ENCODE measurements at places on chromosomes 5 and 9. TPM values are rescaled to one million over a fixed set of nuclear protein-coding genes. Genes with fewer than 3 reads are reported as not detected.

DNA sequence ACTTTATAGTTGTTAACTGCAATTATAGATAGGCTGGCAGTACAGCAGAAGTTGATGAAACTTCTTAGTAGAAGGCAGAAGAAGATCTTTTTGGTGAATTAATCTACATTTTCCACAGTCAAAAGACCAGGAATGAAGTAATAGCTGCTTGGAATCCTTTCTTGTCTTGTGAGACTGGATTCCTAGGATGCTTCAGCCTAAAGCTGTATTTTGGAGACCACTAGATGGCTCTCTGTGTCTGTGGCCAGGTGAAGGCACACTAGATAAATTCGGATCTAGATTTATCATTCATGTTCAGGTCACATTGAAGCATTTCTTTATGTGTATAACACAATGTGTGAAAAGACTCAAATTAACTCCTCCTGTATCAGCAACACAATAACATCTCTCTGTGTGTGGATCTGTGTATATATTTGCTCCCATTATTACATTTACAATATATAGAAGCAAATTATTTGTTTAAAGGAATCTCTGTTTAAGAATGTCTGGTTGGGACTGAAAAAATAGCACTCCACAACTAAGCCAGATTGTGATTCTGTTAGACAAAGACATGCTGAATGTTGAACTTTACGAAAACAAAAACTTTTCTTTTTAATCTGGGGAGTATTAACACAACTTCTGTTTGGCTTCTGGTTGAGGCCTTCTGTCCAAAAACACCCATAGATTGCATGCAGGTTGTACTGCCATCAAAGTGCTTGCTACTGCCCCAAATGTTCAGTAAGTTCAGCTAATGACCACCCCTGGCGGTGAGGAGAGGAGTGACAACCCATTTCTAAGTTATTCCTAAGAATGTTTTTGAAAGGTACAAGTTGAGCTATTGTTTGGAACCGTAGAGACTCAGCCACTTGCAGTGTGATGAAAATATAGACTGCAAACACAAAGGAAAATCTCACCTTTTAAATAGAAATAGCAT, 10.6 kb downstream of the GRIN3A start:
- H3K36me3 ChIP-seq: no peaks in the 10 kb centered on the region
- H3K27ac ChIP-seq: no peak overlapping the region
- H3K27me3 ChIP-seq: no peaks in the 10 kb centered on the region
- no peak overlapping the region for H3K4me3 ChIP-seq

- no peak for DNase-seq
- no peak overlapping the region for H3K4me3 ChIP-seq
- H3K27me3 ChIP-seq: no peaks in the 10 kb centered on the region
- H3K4me1 ChIP-seq: no peaks in the 10 kb centered on the region
- H3K27ac ChIP-seq: no peak overlapping the region
Observed at GRCh38 chr5:23820765-23821471, 313.5 kb downstream of the PRDM9 start.

- no peaks in the 10 kb centered on the region for H3K36me3 ChIP-seq
- H3K27ac ChIP-seq: no peak overlapping the region
- no peak overlapping the region for H3K4me3 ChIP-seq
- no peak for DNase-seq
- no peaks in the 10 kb centered on the region for H3K27me3 ChIP-seq
Observed at GRCh38 chr5:57953792-57954191, 471.2 kb upstream of the ACTBL2 start.

- no peak for DNase-seq
- H3K4me3 ChIP-seq: no peak overlapping the region
- peaks cover 26% of the 10 kb centered on the region for H3K4me1 ChIP-seq
- no peaks in the 10 kb centered on the region for H3K36me3 ChIP-seq
- no peak overlapping the region for H3K27ac ChIP-seq
Observed at GRCh38 chr9:130662099-130662969, 2.1 kb upstream of the PRDM12 start.

- no peaks in the 10 kb centered on the region for H3K36me3 ChIP-seq
- no peaks in the 10 kb centered on the region for H3K27me3 ChIP-seq
- H3K4me3 ChIP-seq: no peak overlapping the region
- no peaks in the 10 kb centered on the region for H3K4me1 ChIP-seq
- no peak overlapping the region for H3K27ac ChIP-seq
- no peak for DNase-seq
Observed at GRCh38 chr9:78745331-78745730, 448.4 kb downstream of the PSAT1 start.

DNA sequence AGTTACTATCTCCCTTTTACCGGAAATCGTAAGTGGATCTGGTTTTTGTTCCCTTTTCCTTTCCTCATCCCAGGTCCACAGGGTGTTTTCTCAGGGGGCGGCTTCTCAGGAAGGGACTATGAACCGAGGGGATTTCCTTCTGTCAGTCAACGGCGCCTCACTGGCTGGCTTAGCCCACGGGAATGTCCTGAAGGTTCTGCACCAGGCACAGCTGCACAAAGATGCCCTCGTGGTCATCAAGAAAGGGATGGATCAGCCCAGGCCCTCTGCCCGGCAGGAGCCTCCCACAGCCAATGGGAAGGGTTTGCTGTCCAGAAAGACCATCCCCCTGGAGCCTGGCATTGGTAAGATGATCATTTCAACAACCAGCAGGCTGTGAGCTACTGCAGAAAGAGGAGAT, 75.8 kb downstream of the GOLPH3 start:
- no peaks in the 10 kb centered on the region for H3K4me1 ChIP-seq
- H3K27me3 ChIP-seq: no peaks in the 10 kb centered on the region
- no peak for DNase-seq

DNA sequence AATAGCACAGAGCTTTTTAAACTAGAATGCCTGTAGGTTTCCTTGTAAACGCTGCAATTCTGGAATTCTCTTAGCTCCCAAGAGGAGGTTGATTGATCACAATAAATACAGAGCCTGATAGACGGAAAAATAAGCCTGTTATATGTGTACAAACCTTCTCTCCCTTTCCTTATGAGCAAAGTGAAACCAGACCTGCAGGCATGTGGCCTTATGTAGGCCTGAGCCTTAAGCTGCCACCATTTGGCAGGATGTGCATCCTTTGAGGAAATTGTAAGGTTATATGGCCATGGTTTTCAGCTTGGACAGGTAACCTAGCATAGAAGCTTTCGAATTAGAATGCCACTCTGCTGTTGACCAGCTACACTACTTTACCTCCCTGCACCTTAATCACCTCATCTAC, 49.1 kb downstream of the PRKACG start:
- no peak overlapping the region for H3K4me3 ChIP-seq
- no peaks in the 10 kb centered on the region for H3K36me3 ChIP-seq
- H3K27ac ChIP-seq: no peak overlapping the region

DNA sequence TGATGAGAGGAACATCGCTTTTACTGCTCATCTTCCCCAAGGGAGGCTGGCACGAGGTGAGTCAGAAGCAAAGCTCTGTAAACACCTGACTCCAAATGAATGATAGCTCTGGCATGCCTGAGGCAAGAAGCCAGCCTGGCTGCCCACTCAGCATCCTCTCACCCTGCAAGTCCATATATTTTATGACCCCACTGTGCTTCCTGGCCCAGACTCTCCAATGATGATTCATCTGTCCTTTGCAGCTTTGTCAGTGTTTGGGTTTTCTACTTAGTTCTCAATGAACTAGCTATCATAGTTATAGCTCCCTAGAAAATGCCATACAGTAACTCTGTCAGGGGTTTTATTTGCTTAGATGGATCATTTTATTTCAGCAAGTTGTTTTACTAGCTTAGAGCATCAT, 52.1 kb upstream of the FSTL4 start:
- DNase-seq: no peak
- H3K27ac ChIP-seq: no peak overlapping the region
- peaks cover 17% of the 10 kb centered on the region for H3K27me3 ChIP-seq
- no peaks in the 10 kb centered on the region for H3K4me1 ChIP-seq
- no peak overlapping the region for H3K4me3 ChIP-seq

DNA sequence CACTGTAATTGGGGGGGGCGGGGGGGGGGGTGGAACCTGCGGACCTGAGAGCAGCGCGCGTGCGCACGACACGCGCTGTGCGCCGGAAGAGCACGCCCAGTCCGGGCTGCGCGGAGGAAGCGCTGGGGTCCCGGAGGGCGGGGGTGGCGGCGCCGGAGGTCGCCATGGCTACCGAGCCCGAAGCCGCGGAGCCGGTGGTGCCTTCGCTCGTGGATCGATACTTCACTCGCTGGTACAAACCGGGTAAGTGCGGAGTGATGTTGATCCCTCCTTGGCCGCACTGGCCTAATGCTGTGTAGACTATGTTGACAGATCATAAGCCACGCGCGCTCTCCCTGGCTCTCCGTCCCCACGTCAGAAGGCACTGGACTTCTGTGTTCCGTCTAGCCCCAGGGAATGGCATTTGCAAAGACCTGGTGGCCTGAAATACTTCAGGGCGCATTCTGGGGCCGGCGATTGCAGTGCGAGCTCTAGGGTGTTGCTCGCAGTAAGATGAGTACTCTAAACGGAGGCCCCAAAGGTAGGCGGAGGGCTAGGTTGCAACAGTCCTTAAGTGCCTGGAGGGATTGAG, at the start of gene ABITRAM:
ABITRAM (plus strand) TSS at position 78 of the 571 bp plus-strand sequence; CDS start at position 165, 87 bp downstream.
- no peaks in the 10 kb centered on the region for H3K27me3 ChIP-seq
- peak; percentile 72 for DNase-seq
- peaks cover 44% of the 10 kb centered on the region for H3K4me1 ChIP-seq
- peaks cover 14% of the 10 kb centered on the region for H3K36me3 ChIP-seq
- peak within 1 kb of the TSS; percentile 84 for H3K27ac ChIP-seq
- peak within 1 kb of the TSS; percentile 84 for H3K4me3 ChIP-seq

GRCh38 chr5:53643445-53643844, 83.0 kb downstream of the NDUFS4 start:
- no peaks in the 10 kb centered on the region for H3K27me3 ChIP-seq
- peaks cover 7% of the 10 kb centered on the region for H3K4me1 ChIP-seq
- H3K27ac ChIP-seq: no peak overlapping the region
- DNase-seq: no peak
- no peak overlapping the region for H3K4me3 ChIP-seq
- peaks cover 5% of the 10 kb centered on the region for H3K36me3 ChIP-seq

GRCh38 chr9:109922617-109923470, 142.8 kb downstream of the PALM2AKAP2 start:
- no peak overlapping the region for H3K27ac ChIP-seq
- DNase-seq: no peak

DNA sequence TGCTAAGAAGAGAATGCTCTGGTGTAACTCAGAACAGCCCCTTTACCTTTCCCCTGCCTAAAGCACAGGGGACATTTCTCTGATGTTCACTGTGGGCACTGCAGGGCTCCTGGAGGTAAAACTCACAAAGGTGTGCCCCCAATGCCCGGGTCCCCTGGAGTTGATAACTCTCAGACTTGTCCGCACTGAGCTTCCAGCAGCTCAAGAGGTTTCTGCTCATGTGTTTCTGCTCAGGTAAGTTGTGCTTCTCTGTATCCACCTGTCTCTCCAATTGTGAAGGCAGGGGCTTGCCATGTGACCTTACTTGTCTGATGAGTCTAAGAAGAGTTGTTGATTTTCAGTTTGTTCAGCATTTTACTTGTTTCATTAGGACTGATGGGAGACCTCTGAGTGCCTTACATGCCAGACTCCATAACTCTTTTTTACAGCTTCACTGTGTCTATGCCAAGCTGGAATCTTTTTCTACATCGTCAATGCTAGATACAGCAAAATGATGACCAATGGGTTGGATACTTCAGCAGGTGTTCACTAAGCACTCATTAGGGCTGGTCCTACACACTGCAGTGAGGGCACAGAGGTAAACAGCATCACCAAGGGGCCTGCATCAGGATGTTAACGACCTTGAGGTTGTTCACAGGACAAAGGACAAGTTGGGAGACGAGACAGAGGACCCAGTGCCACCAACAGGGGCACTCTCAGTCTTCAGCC, 56.4 kb downstream of the MRPL36 start:
- DNase-seq: no peak
- H3K27me3 ChIP-seq: peaks cover 4% of the 10 kb centered on the region
- no peaks in the 10 kb centered on the region for H3K36me3 ChIP-seq
- no peak overlapping the region for H3K4me3 ChIP-seq

DNA sequence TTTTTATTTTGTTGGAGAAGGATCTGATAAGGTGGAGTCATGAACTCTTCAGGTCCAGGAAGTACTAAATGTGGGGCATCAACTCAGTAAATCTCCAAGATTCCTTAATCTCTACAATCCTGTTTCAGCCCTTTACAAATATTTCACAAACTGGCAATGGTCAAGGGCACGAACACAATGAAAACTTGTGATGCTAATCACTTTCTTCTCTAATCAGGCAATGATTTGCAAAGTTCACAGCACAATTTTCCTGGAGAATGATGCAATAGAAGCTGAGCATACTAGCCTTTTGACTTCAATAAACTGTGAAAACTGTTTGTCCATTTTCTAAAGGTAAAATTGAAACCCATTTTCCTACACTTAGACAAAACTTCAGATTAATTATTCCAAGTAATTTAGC, 16.9 kb downstream of the GDF9 start:
- H3K4me1 ChIP-seq: peaks cover 75% of the 10 kb centered on the region
- H3K27ac ChIP-seq: peak overlapping the region; percentile 59
- H3K36me3 ChIP-seq: no peaks in the 10 kb centered on the region
- no peak overlapping the region for H3K4me3 ChIP-seq
- DNase-seq: peak; percentile 64

DNA sequence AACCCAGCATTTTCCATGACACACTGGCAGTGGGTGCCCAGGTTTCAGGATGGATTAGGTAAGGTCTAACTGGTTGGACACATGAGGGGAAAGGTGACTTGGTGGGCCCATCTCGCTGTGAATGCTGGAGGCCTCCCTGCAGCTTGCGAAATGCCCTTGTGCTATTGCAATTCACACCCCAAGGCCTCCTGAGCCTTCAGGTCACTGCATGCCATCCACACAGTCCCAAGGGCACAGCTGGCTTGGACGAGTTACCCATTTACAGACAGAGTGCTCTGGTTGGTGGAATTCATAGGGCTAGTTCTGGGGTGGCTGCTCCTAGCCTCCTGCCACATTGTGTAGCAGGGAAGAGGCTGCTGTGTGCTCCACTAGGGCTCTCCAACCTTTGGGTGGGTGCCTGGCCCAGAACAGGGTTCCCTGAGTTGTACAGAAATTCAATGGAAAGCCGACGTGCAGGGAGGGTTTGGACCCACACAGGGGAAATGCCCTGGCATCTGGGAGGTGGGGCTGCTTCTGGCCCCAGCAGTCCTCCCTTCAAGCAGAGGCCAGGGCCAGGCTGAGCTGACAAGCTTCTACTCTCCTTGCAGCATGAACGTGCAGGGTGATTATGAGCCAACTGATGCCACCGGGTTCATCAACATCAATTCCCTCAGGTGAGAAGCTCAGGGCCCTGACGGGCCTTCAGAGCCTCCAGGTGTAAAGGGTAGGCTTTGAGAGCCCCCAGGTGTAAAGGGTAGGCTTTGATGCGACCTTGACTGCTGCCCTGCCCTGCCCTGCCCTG, 54.3 kb downstream of the ASS1 start:
- H3K27me3 ChIP-seq: no peaks in the 10 kb centered on the region
- peak overlapping the region; percentile 47 for H3K4me3 ChIP-seq
- peaks cover 42% of the 10 kb centered on the region for H3K4me1 ChIP-seq
- peak overlapping the region; percentile 95 for H3K27ac ChIP-seq

- no peaks in the 10 kb centered on the region for H3K27me3 ChIP-seq
- H3K27ac ChIP-seq: no peak overlapping the region
- DNase-seq: no peak
- no peak overlapping the region for H3K4me3 ChIP-seq
Observed at GRCh38 chr5:160643616-160644240, 208.3 kb downstream of the ATP10B start.

The UIMC1 gene
- 37.5 TPM for total RNA-seq

The GKAP1 gene
- 6.1 TPM for total RNA-seq

The PCDHGA11 gene
- total RNA-seq: not detected

The PIP5KL1 gene
- not detected for total RNA-seq

The DCAF12 gene
- 26.8 TPM for total RNA-seq

The UGT3A1 gene
- total RNA-seq: not detected

The SPATA31E1 gene
- not detected for total RNA-seq

The TENT4A gene
- 7.7 TPM for total RNA-seq

The SLC34A3 gene
- total RNA-seq: 0.38 TPM

The SURF2 gene
- total RNA-seq: 13.6 TPM

The TPPP gene
- total RNA-seq: not detected
